Activated naive CD4-positive, alpha-beta T cell (primary cell): ENCODE measurements at places on chromosomes 3 and 15.
A peak's percentile ranks its signal among the peaks of the same experiment; 100 is the strongest.

GRCh38 chr3:97235611-97236315, 421.4 kb downstream of the EPHA6 start:
- DNase-seq, result no peak

DNA sequence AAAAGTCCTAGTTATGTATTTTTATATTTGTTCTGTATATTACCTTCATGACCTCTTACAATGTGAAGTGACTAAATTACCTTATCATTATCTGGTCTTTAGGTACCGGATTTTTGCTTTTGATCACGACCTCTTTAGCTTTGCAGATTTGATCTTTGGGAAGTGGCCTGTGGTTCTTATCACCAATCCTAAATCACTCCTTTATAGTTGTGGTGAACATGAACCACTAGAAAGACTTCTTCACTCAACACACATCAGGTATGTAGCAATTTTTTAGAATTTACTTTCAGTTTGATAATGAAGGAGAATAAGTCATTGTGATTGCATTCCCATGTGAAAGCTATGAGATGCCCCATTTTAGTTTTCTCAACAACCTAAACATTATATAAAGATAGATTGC, 18.3 kb downstream of the TMEM62 start:
- DNase-seq, result no peak

DNA sequence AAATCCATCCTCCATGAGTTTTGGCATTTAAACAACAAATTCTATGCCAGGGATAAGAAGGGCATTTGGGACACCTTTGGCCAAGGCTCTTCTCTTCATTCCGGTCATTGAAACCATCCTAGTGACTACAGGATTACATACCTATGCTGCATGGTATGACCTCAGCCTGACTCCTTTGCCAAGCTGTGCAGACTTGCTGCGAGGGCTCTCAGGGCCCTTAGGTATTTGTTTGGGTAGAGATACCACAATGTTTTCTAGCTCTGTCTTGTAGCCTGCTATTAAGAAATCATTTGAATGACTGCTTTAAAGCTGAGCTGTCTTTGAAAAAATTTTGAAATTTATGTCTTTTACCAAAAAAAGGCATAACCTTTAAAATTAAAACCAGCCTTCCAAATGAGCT, 749.8 kb upstream of the SGO1 start:
- DNase-seq, result no peak

DNA sequence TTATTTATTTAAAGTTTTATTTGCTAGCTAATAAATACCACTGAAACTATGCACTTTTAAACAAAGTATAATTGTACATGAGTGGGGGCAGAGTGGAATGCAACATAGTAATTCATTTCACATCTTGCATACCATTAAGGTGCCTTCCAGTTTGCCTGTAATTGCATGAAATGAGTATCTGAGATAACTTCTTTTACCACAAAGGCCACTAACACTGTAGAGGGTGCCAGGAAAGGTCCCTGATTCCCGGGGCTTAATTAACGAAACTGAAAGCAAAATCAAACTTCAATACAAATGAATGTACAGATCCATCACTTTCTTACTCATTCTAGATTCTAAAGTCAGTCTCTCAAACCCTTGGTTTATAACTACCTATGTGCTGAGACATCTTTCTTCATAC, 2.1 kb downstream of the CD47 start:
- DNase-seq, result no peak

DNA sequence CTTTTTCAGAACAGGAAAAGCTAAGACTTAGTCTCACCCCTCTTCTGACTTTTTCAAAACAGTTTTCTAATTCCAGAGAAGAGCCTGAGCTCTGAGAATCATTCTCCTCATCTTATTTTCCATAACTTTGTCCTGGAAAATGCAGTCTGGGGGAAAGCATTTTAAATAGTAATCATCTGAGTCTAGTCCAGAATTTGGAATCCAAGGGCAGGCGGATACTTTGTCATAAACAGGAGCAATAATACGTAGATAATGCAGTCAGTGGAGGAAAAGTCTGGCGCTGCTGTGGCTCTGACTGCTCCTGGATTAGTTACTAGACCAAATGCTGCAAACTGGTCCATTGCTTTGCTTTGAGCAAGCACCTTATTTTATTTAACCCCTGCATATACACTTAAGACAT, 285.0 kb downstream of the THSD4 start:
- DNase-seq, result no peak

- DNase-seq, result no peak
Observed at GRCh38 chr3:157067114-157067513, 92.8 kb downstream of the CCNL1 start.

- DNase-seq, result no peak
Observed at GRCh38 chr3:187593451-187593850, 76.7 kb downstream of the SST start.

DNA sequence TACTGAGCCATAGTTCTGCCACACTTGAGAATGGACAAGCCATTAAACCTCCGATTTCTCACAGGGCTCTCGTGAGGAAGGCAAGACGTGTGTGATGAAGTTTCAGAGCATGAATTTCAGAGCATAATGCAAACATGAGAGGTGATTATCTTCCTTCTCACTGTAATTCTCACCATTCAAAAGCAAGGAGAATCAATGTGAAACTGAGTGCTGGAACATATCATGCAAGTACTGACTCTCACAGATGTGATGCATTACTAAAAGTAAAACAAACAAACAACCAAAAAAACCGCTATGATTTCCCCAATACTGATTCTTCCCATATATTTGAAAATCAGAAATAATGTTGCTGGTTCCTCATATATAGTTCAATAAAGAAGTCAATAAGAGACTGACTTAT, 23.7 kb downstream of the P3H2 start:
- no peak for DNase-seq

DNA sequence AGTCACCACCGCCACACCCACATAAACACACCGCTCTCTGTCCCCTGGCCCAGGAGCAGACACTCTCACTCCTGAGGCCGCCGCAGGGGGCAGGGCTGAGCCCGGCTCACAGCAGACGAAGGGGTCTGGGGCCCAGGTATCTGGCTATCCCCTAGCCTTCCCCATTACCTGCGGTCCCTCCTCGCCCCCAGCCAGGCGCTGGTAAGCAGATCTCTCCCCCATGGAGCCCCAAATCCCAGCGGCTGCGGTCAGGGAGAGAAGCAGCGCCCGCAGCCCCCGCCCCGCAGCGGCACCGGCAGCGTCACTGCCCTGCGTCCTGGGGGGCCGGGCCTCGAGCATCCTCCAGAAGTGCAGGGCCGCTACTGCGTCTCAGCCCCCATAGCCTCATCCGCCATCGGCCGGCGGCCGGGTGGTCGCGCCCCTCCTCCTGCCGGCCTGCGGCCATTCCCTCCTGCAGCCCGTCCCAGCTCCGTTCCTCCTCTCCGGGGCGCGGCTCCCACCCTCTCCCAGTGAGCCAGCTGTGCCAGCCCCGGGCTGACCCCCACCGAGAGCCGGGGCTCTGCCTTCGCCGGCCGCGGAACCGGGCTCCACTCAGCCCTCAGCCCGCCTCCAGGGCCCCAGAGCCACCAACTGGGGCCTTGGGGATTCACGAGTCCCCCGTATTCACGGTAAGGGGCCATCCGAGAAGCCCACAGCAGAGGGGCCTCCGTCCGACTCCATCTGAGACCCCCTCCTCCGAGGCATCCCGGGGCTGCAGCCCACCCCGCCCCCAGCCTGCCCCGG, 13.1 kb downstream of the TNK2 start:
- DNase-seq, result peak; percentile 37

DNA sequence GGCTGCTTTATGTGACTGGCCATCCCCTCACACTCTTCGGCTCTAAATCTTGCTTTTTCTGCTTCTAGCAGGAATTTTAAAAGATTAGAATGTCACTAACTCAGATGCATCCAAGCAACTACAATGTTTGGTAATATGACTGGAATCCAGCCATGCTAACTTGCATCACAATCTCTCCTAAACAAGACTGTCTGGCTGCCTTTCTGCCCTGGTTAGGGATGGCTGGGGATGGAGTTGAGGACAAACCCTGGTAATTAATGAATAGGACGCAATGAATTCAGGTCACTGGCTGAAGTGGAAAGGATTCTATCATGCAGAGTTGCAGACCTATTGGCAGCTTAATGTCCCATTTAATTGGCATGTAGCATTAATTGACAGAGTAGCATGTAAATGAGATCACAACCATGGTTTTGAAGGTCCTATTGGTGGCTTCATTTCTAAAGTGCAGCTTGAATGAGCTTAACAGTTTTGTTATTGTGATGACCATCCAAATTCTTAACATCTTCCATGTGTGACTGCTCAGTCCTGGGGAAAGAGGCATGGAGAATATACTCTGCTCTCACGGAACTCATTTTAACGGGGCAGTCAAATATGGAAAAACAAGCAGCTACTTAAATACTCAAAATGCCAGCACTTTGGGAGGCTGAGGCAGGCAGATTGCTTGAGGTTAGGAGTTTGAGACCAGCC, 21.7 kb downstream of the NMNAT3 start:
- no peak for DNase-seq

DNA sequence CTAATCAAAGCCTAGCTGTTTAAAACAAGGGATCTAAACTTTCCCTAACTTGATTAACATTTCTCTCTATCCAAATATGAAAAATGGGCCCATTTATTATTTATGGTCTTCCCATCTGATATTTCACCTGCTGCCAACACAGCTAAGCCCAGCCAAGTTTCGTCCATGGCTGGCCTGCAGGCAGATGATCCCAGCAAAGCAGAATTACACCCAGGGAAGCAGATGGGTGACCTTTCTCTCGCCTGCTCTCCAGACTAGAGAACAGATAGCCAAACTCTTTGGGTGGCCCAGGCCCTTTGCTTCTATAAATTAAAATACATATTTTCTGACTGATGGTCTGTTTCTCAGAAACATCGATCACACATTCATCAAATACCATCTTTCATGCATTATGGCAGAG, 1038.8 kb downstream of the AGBL1 start:
- DNase-seq, result no peak

- no peak for DNase-seq
Observed at GRCh38 chr15:52278636-52279367, 16.8 kb downstream of the MYO5C start.

DNA sequence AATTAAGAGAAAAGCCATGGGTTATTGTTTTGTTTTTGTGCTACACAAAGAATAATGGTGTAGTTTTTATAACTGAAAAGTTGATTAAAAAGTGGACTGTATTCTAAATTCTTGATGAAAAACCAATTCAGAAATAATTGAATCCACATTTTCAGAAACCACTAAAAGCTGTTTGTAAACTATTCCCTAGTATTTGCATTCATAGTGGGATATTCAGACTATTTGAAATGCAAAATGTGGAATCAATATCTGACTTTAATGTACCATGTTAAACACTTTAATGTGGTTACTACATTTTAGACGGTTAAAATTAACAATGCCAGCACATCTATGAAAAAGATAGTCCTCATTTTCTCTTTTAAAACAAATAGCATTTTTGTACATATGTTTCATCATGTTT, 104.6 kb downstream of the ZIC4 start:
- DNase-seq, result no peak
